Central memory CD4-positive, alpha-beta T cell (primary cell): ENCODE measurements at places on chromosomes 12 and 14.

DNA sequence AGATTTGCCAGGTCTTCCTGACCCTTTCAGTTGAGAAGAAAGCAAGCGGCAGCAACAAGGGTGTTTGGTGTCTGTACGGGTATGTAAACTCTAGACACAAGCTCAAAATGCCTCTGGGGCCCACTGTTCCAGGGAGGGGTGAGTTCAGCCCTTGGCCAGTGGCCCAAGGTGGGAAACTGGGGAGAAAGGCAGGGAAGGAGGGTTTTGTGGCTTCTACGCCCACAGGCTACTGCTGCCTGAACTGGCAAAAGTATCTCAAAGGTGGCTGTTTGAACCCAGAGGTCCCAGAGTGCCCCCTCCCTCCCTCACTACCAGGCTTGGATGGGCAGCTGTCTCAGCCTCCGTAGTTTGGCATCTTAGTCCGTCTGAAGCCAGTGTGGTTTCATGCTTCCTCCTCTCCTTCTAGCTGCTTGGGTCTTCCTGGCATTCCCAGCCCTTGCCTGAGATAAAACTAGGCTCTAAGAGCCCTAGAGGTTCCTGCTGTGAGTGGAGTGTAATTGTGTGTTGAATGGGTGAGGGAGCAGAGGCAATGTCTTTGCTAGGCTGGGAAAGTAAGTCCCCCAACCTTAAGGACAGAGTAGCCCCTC is 5.5 kb downstream of the HOXC5 start:
- DNase-seq = no peak

DNA sequence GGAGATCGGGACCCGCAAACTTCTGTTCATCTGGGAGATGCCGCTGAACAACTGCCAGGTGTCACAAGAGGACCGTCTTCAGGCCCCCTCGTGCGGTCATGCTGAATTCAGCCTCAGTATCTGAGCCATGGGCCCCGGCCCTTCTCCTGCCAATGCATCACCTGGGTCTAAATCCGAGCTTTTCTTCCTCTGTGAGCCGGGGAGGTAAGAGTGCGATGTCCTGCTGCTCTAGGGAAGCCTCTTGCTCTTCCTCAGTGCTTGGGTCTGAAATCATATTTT is 155.8 kb upstream of the FKBP4 start:
- no peak for DNase-seq

DNA sequence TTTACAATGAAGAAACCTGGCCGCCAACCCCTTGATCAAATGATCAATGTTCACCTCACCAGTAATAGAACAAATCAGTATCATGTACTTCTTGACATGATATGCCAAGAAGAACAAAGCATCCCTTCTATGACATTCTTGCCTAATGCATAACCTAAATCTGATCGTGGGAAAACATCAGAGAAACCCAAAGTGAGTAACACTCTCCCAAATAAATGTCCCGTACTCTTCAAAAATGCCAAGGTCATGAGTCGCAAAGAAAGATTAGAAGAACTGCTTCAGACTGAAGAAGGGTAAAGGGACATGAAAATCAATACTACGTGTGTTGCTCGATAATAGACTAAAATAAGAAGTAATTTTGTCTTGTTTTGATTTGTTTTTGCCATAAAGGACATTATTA is 11.4 kb upstream of the SLC25A3 start:
- DNase-seq = no peak

GRCh38 chr12:6635375-6635855 is 344 bp downstream of the LPAR5 start:
- DNase-seq = no peak

DNA sequence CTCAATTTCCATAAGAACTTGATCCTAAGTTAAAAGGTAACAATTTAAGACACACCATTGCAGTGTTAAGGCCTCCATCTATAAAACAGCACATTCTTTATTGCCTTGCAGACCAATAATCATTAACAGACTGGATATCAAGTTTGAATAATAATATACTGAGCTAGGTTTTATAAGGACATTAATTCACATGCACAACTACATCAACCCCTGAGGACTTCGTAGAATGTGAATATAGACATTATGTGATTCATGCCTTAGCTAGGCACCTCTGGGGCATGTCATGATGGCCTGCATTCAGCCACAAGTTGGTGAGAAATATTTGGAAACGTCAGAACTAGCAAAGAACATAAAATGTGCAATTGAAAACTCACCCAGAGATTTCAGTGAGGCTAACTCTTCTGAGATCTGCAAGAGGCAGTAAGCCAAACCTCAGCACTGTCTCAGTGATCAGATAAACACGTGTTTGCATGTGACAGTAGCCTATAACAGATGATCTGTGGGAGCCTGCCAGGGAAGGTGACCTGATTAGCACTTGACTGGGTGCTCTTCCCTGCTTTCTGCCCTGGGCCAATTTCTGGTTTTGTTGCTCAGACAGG is 492.2 kb downstream of the FLRT2 start:
- no peak for DNase-seq

DNA sequence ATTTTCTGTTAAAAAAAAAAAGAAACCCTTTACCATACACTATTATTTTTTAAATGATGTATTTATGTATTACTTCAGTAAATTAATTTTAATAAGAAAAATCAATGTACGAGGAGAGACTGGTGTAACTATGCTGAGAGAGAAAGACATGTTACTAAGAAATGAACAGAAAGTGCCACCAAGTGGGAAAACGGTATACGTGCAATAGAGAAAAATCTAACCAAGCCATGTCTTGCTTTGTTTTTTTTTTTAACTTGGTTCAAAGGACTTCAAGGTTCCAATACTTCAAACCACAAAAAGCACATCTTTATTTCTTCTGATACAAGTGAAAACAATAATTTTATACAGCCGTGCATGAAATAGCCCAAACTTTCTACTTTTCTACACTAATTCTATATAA is 22.9 kb downstream of the NDUFA12 start:
- DNase-seq = peak; percentile 21

DNA sequence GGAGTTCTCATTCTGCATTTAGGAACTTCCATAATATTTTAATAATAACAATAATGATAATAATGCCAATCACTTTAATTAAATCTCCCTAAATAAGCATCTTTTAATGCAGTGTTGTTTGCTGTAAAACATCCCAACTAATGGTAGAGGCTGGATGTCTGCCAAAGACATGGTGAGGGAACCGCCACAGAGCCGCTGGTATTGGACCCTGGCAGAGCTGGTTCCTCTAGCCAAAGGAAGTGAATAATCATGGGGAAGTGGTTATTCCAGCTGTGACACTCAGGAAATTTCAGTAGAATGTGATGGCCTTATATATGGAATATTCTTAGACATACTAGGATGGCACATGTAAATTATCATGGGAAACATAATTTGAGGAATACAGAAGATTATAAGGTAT is 483.3 kb downstream of the ZFP36L1 start:
- no peak for DNase-seq

DNA sequence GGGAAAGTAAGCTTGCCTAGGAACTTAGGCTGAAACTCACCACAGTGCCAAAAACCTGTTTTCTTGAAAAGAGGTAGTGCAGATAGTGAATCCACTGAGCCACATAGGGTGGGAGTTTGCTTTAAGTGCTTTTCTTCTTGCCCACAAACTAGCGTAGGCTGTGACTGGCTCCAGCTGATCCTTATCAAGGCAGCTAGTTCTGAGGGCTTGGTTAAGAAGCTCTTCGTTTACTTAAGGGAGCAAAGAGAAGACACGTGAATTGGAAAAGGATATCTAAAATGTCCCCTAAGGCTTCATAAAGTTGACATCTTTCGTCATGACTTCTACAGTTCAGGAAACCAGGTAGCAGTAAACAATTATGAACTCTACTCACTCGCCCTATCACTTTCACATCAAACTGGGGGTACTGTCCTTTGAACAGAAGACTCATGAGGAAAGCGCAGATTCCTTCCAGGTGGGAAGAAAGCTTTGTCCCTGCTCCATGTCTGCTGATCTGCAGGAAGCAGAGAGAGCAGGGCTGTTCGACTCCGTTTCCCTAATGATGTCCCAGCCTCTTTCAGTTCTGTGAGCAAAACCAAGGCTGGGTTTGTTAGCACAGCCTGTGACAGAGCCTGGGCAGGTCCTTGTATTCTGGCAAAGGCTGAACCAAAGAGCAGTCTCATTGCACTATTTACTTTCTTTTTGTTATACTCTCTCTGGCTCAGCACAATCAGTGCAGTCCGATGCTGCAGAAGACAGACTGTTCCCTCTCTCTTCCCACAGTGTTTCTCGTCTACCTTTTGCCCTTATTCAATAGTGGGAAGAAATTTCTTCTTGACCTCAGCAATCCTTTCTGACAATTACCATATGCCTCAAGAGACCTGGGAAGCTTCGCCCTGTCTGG is 93.5 kb upstream of the ETV6 start:
- DNase-seq = peak; percentile 59

DNA sequence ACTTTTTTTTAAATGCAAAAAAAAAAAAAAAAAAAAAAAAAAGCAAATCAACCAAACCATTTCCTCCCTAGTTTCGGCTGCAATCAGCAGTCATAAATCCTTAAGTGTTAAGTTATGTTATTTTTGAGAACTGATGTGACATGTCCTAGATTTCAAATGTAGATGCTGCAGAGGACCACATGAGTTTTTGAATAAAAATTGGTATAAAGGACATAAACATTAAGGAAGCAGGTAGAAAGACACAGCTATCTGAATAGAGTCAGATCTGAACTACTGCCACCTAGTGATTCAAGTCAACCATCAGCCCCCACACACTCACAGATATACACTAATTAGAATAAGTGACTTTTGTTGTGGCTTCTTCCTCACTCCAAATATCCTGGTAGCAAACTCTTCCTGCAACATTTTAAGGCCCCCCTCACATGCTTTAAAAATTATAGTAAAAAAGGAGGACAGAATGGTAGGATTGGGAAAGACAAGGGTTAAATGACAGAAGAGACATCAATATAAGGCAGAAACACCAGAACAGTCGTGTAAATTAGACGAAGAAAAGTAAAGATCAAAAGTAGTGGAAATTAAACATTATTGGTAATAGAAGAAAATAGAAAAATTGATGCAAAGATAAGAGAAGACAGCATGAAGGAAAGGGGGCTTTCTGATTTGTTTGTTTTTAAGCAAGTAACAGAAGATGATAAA is 394.5 kb upstream of the ATP2B1 start:
- peak; percentile 25 for DNase-seq

GRCh38 chr14:39683691-39684260 is 251.5 kb upstream of the FBXO33 start:
- no peak for DNase-seq
